Anterior cingulate cortex (tissue), 58 donors: ENCODE measurements at places on chromosomes 6 and 20.

DNA sequence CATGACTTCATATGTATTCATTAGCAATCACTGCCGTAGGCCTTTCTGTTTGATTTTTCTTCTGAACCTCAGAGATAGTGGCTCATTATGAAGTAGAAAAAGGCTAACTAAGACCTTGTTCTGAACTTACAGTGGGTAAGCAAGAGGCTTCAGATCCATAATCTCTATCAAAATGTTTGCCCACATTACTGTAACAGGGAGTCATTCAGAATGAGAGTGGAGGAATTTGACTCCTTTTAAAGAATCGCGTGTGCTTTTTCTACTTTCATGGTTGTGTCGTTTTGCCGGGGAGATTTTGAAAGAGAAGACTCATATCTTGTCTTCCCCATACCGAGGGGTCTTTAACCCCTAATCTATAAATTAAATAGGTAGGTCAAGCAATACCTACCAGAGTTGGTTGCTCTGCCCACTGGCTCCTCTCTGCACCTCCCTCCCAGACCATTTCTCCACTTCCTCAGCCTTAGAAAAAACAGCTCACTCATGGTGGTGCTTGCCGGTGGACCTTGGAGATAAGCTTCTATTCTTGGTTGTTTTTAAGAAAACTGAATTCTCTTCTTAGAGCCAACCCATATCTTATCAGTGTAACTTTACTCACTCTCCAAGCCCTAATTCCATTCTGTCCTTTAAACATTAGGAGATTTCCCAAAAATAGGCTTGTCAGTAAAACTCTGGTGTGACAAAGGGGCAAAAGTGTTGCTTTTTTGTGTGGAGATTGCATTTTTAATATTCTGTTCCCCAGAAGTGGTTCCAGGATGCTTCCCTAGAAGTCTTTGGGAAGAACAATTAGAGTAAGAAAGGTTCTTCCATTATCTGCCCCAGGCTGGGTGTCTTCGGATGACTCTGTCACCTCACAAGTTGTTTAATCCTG lies 56.6 kb downstream of the E2F3 start:
- DNase-seq = no peak

DNA sequence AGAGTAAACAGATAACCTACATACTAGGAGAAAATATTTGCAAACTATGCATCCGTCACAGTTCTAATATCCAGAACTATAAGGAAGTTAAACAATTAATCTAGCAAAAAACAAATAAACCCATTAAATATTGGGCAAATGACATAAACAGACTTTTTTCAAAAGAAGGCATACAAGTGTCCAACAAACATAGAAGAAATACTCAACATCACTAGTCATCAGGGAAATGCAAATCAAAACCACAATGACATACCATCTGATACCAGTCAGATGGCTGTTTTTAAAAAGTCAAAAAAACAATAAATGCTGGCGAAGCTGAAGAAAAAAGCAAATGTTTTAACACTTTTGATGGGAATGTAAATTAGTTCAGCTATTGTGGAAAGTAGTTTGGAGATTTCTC lies 1117.7 kb upstream of the MAP3K7 start:
- DNase-seq = no peak

DNA sequence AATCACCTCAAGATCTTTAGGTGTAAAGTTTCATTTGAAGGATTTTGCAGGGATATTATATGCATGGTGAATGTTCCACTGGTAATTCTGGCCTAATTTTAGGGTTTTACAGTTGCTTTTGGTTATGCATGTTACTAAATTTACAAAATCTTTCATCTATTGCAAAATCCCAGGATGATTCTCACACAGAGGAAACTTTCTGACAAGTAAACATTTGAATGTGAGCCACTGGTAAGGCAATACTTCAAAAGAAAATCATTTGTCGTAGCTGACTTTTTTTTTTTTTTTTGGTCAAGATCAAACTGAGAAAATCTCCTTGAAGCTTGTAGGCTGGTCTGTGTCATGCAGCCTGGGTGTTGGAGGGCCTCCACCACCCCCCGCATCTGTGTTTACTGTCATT lies 141.9 kb upstream of the EXOC2 start:
- no peak for DNase-seq

DNA sequence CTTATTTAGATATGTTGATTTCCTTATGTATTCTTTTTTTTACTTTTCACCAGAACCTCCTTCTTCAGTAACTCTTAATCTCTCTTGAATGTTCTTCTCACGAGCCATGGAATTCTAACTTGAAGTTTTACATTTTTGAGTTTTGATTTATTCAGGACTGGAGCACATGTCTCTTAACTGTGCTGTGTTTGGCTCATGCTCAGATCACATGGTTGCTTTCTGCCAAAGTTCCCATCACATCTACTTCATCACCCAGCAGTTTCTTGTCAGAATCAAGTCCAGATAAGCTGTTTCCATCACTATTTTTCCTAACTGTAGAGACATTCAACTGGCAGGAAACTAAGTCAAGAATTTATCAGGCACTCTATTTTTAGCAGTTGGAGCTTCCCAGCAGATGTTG lies 31.7 kb downstream of the SLC35A1 start:
- DNase-seq = no peak

GRCh38 chr6:32964776-32965175 lies 3.6 kb upstream of the BRD2 start:
- no peak for DNase-seq

- no peak for DNase-seq
Measured at GRCh38 chr6:47663462-47664216, 34.7 kb upstream of the ADGRF4 start.

GRCh38 chr6:13462458-13463327 lies 24.7 kb downstream of the GFOD1 start:
- DNase-seq = no peak

GRCh38 chr20:56861590-56861989 lies 232.5 kb downstream of the TFAP2C start:
- no peak for DNase-seq

DNA sequence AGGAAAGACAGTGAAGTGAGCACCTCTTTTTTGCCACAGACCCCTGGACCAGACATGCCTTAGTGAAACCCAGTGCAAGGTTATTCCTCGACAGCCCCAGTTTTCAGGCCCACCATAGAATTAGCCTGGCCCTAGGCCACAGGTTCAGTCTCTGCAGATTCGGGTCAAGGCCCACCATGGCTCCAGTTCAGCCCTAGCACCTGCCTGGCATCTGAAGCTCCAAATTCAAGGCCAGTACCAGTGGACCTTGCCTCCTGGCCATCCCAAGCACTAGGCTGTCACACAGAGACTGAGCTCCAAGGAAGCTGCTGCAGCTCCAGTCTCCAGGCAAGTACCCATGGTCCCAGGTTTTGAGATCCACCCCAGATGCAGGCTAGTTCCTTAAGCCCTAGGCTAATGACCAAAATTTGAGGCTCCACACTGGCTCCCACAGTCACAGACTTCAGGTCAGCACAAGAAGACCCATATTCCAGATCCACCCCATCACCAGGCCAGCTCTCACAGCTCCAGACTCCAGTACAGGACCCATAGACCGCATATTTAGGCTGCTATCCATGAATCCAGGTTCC lies 877.5 kb upstream of the ADGRB3 start:
- DNase-seq = no peak
